ENCODE measurements at places on chromosomes 4 and X.

DNA sequence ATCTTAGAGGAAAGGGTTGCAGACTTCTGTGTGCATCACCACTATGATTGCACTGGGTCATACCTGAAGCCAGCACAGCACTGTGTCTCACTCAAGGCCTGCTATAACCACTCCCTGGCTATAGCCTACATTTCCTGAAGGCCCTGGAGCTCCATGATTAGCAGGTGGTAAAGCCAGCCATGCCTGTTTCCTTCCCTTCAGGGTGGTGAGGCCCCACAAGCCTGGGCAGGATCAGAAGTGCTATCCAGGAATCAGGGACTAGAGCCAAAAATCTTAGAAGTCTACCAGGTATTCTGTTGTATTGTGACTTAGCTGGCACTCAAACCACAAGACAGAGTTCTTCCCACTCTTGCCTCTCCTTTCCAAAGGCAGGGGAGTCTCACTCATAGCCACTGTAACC is 734.6 kb downstream of the GLUD2 start:
- DNase-seq: no peak

DNA sequence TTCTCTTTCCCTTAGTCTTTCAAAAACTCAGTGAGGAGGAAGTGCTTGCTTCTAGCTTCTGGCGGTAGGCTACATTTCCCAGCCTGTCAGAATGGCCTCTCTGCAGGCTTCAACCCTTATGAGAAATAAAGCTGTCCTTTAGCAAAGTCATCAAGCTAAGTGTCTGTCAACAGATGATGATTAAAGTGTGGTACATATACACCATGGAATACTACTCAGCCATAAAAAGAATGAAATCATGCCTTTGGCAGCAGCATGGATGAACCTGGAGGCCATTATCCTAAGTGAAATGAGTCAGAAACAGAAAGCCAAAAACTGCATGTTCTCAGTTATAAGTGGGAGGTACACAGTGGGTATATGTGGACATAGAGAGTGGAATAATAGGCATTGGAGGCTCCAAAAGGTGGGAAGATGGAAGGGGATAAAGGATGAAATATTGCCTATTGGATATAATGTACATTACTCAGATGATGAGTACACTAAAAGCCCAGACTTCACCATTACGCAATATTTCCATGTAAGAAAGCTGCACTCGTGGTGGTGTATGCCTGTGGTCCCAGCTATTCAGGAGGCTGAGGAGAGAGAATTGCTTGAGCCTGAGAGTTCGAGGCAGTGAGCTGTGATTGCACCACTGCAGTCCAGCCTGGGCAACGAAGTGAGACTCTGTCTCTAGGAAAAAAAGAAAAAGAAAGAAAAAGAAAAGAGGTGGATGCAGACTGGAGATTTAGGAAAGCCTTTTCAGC is 7.9 kb downstream of the TRIM2 start:
- no peak for DNase-seq

- DNase-seq: no peak
Observed at GRCh38 chr4:30722359-30723200, 2.4 kb downstream of the PCDH7 start.

GRCh38 chrX:50881028-50881427 is 29.5 kb upstream of the BMP15 start:
- DNase-seq: no peak

- no peak for DNase-seq
Observed at GRCh38 chr4:75099321-75099720, 166.4 kb downstream of the PARM1 start.
